Hindlimb muscle (tissue), 1 donor: ENCODE measurements at places on chromosomes 4 and X.

DNA sequence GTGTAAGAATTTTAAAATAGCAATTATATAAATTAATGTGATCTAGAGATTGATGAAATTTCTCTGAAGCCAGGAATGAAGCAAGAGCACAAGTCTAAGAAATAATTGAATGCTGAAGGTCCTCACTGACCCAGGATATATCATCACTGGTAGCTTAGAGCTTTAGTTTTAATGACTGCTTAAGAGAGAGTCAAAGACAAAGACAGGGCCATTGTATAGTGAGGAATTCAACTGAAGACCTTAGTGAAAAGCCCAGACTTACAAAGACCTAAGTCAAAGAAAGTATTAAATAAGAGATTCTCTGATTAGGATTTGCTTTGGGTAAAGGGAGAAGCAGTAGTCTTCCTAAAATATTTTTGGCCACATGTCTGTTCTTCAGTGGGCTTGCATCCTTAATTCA lies 26.0 kb upstream of the IL15 start:
- DNase-seq: no peak

DNA sequence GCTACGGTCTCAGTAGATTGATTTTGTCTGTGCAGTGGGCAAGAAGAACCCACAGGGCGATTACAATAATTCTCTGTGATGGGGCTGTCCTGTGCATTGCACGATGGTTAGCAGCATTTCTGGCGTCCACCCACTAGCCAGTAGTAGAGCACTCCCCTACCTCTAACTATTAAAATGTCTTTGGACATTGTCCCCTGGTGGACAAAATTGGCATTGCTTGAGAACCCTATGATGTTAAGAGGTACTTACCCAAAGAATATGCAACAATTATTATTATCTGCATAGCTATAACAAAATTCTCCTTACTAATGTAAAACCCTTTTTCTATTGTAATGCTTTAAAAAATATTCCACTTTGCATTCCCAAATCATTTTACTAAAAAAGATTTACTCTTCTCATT lies 109.5 kb upstream of the VCX3A start:
- DNase-seq: no peak

GRCh38 chr4:111693758-111694157 lies 451.5 kb upstream of the FAM241A start:
- no peak for DNase-seq

- no peak for DNase-seq
These were observed 203.3 kb upstream of the JADE1 start for GRCh38 chr4:128606173-128606572.

DNA sequence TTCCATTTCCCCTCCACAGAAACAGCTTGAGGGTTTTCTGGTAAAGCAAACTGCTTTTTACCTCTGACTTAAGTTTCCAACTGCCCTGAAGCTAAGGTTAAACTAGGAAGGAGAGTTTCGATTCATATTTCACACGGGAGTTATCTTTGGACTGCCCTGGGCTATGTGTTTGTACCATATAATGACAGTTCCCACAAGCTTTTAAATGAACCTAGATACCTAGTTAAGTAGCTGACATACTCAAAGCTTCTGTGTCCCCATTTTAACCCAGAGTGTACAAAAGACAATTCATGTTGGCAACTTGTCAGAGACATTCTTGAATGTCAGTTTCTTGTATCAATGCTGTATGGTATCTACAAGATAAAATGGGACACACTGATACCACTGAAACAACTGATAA lies 1296.6 kb upstream of the IGFBP7 start:
- DNase-seq: no peak

DNA sequence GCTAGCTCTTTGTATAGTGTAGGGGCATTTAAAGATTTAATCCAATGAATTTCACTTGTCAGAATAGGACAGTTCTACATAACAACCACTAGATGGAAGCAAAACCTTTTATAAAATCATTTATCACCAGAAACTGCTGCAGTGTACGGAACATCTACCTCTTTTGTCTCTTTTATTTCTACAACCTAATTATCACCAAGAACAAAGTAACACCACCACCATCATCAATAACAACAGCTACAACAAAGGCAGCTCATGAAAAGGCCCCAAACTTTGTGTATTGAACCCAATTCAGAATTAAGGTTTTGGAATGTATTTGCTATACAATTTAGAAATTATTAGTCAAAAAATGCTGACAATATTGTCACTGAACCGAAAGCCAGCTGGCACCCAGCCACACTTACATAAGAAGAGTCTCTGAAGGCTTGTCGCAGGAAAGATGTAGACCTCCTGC lies 260.9 kb upstream of the RPS6KA3 start:
- DNase-seq: peak; percentile 12

- peak; percentile 74 for DNase-seq
These were observed 57.9 kb upstream of the TEX13D start for GRCh38 chrX:124274438-124275181.

GRCh38 chrX:150643271-150643670 lies 49.9 kb upstream of the MTMR1 start:
- no peak for DNase-seq

- no peak for DNase-seq
These were observed 41.7 kb downstream of the KDM6A start for GRCh38 chrX:44914532-44915198.

- no peak for DNase-seq
These were observed 7.2 kb downstream of the ARHGAP24 start for GRCh38 chr4:85482010-85482738.

DNA sequence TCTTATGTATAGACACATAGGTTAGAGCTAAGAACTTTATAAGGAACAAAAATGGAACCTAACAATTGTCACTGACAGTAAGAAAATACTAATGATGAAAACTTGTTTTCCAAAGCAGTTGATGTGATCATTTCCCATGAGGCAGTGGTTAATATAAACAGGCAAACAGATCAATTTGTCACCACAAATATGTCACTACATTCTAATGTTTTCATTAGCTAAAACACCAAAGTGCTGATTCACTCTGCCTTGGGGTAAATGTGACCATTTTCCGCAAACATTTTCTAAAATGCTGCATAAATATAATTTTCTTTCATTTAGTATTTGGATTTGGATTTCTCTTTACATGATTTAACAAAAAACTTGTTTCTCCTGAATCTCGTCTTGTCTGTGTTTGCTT lies 408.9 kb upstream of the CTSO start:
- DNase-seq: no peak

GRCh38 chr4:26941951-26942350 lies 81.3 kb downstream of the STIM2 start:
- DNase-seq: no peak

DNA sequence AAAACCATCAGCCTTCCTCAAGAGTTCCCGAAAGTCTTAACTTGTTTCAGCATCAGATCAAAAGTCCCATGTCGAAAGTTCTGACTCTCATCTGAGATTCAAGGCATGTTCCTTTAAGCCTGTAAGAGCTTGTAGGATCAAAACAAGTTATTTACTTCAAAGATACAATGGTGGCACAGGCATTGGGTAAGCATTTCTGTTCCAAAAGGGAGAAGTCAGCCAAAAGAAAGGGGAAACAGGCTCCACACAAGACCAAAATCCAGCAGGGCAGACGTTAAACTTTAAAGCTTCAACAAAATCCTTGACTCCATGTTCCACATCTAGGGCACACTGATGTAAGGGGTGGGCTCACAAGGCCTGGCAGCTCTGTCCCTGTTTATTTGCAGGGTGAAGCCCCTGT lies 91.7 kb downstream of the FHDC1 start:
- DNase-seq: no peak

DNA sequence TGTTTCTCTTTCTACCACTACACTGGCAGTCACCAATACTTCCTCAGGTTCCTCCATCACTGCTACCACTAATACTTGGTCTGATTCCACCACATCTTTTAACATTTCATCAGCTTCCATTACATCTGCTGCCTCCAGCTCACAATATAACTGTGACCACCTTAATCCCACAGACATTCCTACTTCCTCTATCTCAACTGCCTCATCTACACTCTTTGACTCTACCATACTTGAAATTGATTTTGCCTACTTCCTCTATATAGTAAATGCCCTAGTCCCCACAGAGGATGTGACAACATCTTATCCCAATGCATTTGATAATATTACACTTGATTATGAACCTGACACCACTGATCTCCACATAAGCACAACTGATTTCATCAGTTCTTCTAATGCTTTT lies 29.0 kb downstream of the OPRPN start:
- no peak for DNase-seq

GRCh38 chrX:154057791-154058190 lies 38.1 kb upstream of the IRAK1 start:
- DNase-seq: no peak

- DNase-seq: no peak
These were observed 303.1 kb downstream of the ARHGAP24 start for GRCh38 chr4:85777908-85778631.

- DNase-seq: no peak
These were observed 179.9 kb downstream of the NHS start for GRCh38 chrX:17554914-17555313.

DNA sequence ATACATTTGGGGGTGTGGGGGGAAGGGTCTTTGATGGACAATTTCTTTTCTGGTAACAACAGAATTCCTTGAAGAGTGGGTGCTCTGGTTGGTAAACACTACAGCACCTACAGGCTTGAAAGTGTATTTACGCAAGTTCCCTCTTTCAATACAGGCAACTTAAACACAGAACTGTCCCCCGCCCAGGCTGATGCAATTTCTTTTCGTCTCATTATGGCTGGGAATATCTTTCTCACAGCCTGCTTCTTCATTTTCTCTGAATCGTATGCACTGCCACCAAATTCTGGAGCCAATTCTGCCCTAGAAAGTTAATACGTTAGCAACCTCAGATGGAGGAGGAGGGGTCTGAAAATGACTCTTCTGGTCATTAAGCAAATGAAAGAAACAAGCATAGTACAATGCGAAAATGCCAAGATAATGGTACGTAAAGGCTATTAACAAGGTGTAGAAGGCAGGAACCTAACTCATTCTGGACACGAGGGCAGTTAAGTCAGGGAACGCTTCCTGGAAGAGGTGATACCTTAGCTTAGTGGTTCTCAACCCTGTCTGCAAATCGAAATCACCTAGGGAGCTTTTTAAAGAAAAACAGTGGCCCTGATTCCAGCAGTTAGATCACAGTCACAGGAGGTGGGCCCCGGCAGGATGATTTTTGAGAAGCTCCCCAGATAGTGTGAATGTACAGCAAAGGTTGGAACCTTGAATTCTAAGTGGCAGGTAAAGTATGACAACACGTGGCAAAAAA lies 1.0 kb downstream of the AGA start:
- DNase-seq: peak; percentile 1

- no peak for DNase-seq
These were observed 48.9 kb downstream of the FNIP2 start for GRCh38 chr4:158817562-158818296.

DNA sequence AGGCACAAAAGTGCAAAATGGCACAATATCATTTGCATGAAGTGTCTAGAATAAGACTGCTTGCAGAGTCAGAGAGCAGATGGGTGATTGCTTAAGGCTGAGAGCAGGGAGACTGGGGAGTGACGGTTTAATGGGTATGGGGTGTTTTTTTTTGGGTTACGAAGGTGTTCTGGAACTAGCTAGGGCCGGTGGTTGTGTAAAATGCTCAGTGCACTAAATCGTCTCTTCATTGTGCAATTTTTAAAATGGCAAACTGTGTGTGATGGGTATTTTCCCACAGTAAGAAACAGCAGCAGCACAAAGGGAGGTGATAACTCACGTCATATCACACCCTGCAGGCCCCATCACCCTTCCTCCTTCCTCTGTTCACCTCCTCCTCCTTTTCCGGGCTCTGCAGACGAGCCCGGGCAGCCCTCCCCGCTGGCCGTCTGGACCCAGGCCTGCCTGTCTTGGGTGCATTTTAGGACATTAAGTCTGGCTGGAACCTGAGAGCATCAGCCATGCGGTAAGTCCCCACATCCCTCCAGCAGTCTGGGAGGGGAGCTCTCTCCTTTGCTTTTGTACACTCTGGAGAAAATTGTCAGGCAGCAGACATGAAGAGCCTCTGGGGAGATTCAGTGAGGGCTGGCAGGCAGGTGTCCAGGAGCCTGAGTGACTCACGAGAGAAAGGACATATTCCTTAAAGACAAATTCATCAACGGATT lies 42.7 kb downstream of the ASMT start:
- no peak for DNase-seq

GRCh38 chr4:93897559-93897958 lies 69.0 kb downstream of the ATOH1 start:
- peak; percentile 1 for DNase-seq

GRCh38 chr4:72529148-72529822 lies 39.7 kb downstream of the ADAMTS3 start:
- no peak for DNase-seq

DNA sequence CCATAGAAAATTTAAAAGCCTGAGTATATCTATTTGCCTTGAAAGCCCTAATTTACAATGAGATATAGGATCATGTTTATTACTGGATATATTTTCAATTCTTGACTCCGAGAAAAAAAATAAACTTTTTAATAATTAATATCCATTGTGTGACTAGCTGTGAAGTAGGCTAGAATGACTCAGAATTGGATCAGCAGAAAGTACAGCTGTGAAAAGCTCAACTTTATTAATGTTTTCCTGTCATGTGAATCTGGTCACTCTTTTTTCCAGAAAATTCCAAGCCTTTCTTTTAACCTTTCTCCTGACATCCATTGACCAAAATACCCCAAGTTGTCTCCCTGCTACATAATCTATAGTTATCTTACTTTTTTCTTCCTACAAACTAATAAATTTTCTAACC lies 171.8 kb upstream of the PACRGL start:
- no peak for DNase-seq

GRCh38 chrX:153510383-153510782 lies 7.1 kb upstream of the ATP2B3 start:
- DNase-seq: no peak

- no peak for DNase-seq
These were observed 231.7 kb downstream of the FBXW7 start for GRCh38 chr4:152304220-152304619.

- no peak for DNase-seq
These were observed 52.1 kb upstream of the TBC1D9 start for GRCh38 chr4:140808256-140808655.

DNA sequence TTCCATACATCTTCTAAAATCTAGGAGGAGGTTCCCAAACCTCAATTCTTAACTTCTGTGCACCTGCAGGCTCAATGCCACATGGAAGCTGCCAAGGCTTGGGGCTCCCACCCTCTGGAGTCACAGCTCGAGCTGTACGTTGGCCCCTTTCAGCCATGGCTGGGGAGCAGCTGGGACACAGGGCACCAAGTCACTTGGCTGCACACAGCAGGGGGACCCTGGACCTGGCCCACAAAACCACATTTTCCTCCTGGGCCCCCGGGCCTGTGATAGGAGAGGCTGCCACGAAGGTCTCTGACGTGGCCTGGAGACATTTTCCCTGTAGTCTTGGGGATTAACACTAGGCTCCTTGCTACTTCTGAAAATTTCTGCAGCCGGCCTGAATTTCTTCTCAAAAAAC lies 8.2 kb upstream of the TENT5D start:
- no peak for DNase-seq

- DNase-seq: no peak
These were observed 238.3 kb upstream of the TLL1 start for GRCh38 chr4:165634766-165635165.

- DNase-seq: no peak
These were observed 527.2 kb upstream of the PRKX start for GRCh38 chrX:4240541-4241194.
